Activated CD8-positive, alpha-beta memory T cell treated with anti-CD3 and anti-CD28 coated beads, Interleukin-2, amount 50 U/mL, for 4 hours (primary cell): ENCODE measurements at places on chromosomes 13 and 19.

- DNase-seq = no peak
Observed at GRCh38 chr13:32259116-32259515, 56.0 kb downstream of the ZAR1L start.

- no peak for DNase-seq
Observed at GRCh38 chr13:23350009-23350408, 83.5 kb downstream of the SACS start.

GRCh38 chr13:44854313-44855060 lies 134.8 kb downstream of the NUFIP1 start:
- DNase-seq = no peak

GRCh38 chr13:113489549-113490495 lies 689 bp downstream of the DCUN1D2 start:
- DNase-seq = peak; percentile 35

GRCh38 chr13:48532256-48532505 lies 699 bp downstream of the RCBTB2 start:
- DNase-seq = no peak

GRCh38 chr13:79674765-79675515 lies 194.0 kb downstream of the NDFIP2 start:
- no peak for DNase-seq

- DNase-seq = no peak
Observed at GRCh38 chr19:22622020-22622419, 12.1 kb upstream of the ZNF492 start.

GRCh38 chr13:39874331-39875053 lies 219.0 kb downstream of the COG6 start:
- no peak for DNase-seq

DNA sequence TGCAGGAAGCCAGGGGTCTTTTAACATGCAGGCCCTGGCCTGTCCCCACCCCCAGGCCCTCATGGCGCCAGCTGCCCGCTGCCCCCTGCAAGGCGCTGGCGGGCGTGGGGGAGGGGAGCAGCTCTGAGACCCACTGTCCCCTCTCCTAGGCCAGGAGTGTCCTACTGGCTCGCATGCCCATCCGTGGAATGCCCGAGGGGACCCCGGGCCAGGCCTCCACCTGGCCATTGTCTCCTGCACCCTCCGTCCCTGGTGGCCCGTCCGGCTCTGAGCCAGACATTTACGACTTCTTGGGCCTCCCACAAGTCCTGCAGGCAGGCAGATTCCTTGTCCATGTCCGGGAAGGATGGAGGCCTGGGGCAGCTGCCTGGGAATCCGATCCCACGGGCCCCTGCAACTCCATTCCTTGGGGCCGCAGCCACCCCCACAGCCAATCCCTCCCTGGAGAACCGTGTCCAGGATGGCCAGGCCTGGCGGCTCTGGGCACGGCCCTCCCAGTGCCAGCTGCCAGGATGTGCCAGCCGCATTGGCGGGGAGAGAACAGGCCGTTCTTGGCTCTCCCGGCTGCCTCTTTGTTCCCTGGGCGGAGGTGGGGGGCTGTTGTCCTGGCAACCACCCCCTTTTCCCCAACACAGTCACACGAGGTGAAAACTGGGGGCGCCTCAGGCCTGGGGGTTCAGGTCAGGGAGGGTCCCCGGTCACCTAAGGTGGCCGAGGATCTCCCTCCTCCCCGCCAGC lies 10.5 kb upstream of the PLIN3 start:
- no peak for DNase-seq

- DNase-seq = no peak
Observed at GRCh38 chr13:109945206-109945960, 159.0 kb upstream of the IRS2 start.

GRCh38 chr19:47158367-47158791 lies 27.7 kb downstream of the SAE1 start:
- DNase-seq = no peak

DNA sequence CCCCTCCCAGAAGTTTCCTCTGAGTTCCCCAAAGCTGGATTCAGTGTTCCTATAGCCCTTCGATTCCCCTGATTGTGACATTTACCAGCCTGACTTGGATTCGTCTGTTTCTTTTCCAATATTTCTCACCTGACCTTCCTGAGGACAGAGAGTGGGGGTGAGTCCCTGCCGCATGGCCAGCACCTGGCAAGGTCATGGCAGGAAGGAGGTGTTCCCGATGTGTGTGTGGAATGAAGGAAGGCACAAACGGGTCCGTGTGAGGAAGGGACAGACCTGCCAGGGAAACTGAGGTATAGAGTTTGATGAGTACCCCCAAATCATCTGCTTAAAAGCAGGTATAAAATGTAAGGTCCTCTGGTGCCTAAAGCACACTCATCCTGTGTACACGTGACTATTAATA lies 3.3 kb downstream of the COL4A1 start:
- DNase-seq = no peak

DNA sequence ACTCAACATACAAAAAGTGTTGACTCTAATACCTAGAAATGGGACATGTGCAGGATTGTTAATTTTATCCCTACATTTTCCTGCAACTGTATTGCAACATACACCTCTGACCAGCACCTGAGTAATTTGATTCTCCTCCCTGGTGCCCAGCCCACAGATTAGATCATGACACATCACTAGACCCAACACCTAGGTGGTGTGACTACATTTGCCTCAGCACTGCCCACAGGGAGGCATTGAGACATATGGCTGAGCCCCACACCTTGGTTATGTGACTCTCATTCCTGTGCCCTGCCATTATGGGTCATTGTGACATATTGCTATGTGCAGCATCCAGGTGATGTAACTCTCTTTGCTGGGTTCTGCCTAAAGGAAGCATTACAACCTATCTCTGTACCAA lies 13.2 kb upstream of the ZNF254 start:
- DNase-seq = no peak

GRCh38 chr19:30222992-30223865 lies 149.0 kb upstream of the ZNF536 start:
- DNase-seq = no peak

DNA sequence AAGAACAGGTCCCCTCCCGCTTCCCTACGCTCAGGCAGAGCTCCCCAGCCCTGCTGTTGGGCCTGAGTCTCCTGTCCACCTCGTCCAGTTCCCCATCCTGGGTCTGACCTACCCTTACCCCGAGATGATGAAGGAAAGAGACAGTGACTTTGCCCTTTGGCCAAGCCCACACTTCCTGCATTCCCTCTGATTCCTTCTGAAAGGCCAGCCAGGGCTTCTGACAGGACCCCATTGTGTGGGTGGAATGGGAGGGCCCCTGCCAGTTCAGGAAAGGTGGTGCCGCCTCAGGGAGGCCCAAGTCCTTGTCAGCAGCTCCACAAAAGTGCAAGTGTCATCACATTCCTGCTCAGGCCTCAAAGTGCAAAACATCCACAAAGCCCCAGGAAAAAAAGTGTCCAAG lies 177.8 kb downstream of the PAN3 start:
- DNase-seq = no peak

- DNase-seq = no peak
Observed at GRCh38 chr13:39245688-39246087, 207.4 kb downstream of the NHLRC3 start.

DNA sequence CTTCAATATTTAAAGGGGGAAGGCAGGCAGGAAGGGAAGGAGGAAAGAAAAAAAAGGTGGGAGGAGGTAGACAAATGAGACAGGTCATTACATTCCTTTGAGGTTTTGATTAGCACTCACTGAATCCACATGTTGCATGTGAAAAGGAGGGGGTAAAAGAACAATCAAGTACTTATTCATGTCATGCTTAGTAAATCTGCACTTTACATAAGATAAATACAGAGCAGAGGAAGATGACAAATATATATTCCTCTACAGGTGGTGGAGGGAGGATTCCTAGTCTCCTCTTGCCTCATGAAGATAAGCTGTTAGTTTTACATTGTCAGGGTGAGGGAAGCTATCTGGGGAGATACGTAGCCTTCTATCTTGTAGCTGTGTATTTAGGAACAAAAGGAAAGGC lies 1645.4 kb upstream of the SPRY2 start:
- DNase-seq = no peak

DNA sequence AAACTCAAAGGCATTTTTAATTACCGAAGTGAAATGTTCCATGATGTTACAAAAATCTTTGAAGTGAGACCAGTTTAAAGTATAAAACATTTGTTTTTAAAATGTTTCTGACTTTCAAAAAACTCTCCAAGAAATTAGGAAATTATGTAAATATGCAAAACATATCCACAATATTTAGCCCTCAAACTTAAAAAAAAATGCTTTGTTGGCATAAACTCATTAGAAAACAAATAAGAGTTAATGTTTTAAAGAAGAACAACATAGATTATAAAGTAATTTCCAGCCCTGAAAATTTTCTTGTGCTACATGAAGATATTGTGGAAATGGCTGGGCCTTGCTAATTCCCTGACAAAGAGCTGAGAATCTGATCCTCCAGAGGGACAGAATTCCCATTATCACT lies 199.7 kb upstream of the STARD13 start:
- DNase-seq = no peak

- peak; percentile 54 for DNase-seq
Observed at GRCh38 chr13:36297366-36298338, at the start of gene CCDC169. CCDC169 (minus strand) TSS chr13:36297814; CDS start chr13:36297719, 95 bp downstream.

GRCh38 chr19:11570039-11570462 lies 7.4 kb downstream of the ACP5 start:
- DNase-seq = no peak

- no peak for DNase-seq
Observed at GRCh38 chr13:111449041-111449440, 128.6 kb downstream of the TEX29 start.

- no peak for DNase-seq
Observed at GRCh38 chr13:110624766-110625756, 9.7 kb downstream of the NAXD start.

DNA sequence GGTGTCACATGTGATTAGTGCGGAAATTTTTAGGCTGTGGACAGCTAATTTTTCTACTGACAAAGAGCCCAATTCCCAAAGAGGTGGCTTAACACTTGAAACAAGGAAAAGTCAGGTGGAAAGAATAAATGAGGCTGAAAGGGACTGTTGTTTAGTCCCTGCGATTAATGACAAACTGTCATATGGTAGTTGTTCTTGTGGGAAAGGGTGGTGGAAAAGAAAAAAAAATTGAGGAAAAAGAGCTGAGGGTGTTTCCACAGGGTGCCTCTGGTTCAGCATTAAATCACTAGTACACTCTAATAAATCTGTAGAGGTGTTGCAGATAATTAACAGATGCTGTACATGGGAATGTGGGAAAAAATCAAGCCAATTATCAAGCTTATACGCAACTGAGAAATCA lies 300.7 kb downstream of the DNAJC15 start:
- no peak for DNase-seq

- DNase-seq = no peak
Observed at GRCh38 chr19:42293540-42293939, 8.4 kb upstream of the PRR19 start.

DNA sequence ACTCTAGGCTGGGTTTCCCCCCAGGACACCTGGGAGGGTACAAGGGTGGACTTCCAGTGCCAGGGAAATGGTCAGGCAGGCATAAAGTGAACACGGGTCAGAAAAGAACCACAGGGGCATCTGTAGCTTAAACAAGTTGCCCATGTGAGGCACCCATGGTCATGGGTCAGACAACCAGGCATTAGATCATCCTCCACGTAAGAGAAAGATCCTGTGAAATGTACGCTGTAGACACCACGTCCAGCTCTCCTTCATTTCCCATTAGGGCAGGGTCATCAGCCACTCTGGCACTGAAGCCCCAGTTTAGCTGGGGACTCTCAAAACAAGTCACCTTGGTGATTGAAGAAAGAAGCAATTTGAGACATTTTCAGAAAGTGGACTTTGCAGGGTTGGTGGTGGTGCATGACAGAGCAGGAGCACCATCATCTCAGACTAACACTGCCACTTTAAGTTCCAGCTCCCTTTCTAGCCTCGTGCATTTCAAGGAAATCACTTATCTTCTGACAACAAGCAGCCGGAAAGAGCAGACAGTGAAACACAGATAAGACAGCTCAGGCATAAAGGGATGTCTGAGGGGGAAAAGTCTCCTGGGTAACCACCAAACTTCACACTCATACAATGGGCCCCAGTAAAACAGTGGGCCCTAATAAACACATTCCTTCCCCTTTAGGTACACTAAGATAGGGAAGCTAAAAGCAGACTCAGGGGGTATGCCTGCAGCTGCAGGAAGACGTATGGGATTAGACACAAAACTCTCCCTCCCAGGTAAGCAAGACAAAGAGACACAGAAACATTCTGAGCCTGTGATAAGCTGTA lies 16.1 kb upstream of the SIGLEC6 start:
- no peak for DNase-seq

DNA sequence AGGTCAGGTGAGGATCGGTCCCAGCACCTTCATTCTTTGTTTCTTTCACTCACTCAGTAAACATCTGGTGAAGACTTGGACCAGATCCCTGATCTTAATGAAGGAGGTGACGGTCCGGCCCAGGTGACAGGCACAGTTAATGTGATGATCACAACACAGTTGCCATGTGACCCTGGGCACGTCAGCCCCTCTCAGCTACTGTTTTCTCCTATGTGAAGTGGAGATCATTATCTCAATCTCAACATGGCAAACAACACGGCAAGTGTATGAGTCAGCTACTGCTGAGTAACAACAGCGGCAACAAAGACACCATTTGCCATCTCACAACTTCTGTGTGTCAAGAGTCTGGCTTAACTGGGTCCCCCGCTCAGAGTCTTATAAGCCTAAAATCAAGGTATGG lies 74.6 kb downstream of the GNG7 start:
- no peak for DNase-seq

- no peak for DNase-seq
Observed at GRCh38 chr19:39104186-39104596, 20.0 kb downstream of the ACP7 start.

GRCh38 chr13:94710881-94711560 lies 1.3 kb downstream of the SOX21 start:
- no peak for DNase-seq

GRCh38 chr19:21321996-21322395 lies 7.2 kb downstream of the ZNF708 start:
- no peak for DNase-seq

DNA sequence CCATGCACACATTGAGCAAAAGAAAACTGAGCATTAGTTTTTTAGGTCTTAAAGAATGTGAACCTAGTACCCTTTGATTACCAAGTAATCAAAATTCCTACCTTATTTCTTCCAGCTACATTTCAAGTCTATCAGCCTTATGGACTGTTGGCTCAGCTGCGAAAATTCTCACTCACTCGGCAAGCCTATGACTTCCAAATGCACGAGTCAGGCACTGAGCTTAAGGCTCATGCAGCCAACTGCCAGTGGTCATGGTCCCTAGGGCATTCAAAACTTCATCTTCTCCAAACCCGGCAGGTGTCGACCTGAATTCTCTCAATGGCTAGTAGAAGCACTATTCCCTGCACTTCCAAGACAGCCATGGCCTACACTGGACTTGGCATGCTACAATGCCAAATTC lies 41.2 kb downstream of the RUBCNL start:
- no peak for DNase-seq

GRCh38 chr19:34979819-34980640 lies 16.0 kb upstream of the ZNF792 start:
- no peak for DNase-seq
